Germinal center (tissue), 1 donor: ENCODE measurements at places on chromosomes 6 and 20.

DNA sequence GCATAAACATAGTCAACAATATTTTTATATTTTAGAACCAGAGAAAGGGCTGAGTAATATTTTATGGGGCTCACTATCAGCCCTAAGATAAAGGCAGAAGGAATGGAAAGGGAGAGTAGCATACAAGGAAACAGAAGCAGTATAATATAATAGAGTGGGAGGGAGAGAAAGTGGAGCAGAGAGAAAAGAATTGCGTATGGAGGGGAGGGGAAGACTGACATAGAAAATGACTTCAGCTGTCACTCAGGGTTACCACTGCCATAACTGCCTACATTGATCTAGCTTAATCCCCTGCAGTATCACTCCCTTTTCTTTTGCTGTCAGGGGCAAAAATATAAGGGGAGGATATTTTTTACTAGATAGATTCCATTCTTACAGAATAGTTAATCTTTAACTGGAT, 1133.5 kb upstream of the MAP3K7 start:
- no peak for DNase-seq

DNA sequence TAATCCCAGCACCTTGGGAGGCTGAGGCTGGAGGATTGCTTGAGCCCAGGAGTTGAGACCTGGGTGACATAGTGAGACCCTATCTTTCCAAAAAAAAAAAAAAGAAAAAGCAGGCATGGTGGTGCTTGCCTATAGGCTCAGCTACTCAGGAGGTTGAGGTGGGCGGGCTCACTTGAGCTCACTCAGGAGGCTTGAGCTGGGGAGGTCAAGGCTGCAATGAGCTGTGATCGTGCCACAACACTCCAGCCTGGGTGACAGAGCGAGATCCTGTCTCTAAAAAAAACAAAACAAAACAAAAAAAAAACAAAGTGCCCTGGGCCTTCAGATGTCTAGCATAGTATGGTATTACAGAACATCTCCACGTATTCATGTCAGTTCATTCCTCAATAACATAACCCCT, 42.9 kb downstream of the ZFAND3 start:
- DNase-seq = no peak

DNA sequence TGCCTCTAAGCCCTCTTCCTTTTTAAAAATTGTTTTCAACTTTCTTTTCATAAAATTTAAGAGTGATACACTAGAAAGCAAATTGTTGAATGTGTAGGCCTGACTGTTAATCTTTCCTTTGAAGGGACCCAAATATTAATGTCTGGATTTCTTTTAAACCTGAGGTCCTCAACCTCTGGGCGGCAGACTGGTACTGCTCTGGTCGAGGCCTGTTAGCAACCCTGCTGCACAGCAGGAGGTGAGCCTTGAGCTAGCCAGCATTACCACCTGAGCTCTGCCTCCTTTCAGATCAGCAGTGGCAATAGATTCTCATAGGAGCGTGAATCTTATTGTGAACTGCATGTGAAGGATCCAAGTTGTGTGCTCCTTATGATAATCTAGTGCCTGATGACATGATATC, 191.2 kb downstream of the MANEA start:
- DNase-seq = no peak

DNA sequence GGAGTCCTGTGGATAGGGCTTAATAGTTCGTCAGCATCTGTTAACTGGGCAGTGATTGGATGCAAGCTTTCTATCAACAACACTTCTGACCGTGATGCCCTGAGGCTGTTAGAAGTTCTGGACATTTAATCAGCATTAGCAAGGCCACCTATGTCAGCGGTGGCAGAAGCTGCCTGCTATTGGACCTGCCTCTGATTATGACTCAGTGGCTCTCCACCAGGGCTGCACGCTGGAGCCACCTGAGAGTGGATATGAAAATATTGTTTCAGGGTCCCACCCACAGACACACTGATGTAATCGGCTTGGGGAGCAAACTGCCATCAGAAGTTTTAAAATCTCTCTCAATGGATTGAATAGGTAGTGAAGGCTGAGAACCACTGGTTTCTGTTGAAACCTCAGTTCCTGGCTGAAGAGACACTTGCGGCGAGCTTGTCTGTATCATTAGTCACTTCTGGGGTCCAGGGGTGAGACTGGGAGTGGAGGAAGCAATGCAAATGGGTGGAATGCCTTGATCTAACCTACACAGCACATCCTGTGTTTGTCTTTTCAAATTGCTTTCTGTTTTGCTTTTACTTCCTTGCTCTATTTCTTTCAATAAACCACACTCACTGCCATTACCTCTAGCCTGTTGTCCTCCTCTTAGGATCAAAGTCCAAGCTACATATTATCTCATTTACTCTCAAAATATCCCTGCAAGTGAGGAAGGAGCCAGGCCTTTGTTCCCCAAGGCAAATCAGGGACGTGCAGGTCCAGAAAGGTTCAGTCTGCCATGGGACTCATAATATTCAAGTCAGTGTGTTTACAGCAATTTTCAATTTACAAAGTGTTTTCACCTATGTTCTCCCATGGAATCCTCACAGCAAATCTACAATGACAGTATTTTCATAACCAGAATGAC, 4.2 kb downstream of the CLIC5 start:
- peak; percentile 38 for DNase-seq

GRCh38 chr20:10297684-10298240, 79.1 kb downstream of the SNAP25 start:
- no peak for DNase-seq

DNA sequence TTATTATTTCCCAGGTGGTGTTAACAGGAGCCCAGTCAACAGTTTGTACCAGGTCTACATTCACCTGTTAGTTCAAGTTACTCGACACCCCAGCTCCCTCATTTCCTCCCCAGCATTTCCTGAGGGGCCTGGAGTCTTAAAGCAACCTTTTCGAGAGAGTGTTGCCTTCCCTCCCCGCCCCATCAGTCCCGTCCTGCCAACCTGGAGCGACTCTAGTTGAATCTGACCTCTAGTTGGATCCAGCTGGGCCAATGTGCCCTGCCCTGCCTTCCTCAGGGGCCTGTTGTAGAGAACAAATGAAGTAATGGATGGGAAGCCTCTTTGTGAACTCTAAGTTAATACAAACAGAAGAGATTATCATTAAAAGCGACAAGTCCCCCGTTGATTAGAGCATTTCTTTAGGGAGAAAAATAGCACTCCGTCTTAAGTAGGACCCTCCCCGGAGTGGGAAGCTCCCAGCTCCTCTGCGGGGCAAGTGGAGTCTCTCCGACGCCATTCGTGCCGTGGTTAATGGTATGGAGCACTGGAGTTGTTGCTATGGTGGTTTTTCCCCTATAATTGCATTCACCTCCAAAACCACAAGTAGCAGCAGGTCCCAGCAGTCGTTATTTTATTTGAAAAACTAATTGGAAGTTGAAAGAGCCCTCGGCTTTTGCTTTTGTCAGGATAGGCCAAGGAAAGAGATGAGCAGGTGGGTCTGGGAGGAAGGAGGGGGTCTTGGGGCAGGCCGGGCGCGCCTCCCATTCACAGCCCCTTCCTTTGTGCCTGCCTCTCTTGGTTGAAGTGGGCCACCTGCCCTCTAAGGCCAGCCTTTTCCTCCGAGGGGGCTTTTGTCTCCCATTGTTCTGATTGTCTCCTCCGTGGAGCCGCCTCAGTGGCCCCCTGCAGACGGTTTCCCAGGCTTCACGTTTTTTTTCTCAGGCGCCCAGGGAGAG, 16.1 kb downstream of the GHRH start:
- DNase-seq = no peak

DNA sequence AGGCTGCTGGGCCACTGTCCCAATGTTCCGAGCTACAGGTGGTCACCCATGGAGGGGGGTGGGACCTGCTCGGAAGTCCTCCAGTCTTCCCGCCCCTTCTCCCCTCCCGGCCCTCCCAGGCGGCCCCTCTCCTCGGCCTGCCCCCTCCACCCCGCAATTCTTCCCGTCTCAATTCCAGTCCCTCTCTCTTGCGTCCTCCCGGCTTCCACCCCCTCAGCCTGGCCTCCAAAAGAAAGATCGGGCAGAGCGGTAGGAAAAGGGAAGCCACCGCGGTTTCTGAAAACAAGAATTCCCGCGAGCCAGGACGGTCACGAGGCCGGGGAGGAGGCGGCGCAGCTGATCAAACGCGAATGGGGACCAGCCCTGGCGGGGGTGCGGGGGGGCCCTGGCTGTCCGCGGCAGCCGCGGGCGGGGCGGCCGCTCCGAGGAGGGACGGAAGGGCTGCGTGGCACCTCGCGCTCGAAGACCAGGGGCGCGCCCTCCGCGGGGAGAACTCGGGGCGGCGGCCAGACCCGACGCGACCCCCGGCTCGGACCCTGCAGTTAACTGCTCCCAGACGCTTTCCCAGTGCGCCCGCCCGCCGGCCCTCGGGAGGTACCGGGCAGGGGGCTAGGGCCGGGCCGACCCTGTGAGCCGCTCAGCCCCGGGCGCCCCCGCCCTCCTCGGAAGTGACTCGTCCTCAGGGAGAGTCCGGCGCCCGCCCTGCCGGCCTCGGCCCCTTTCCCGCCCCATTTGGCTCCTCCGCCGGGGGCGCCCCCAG, 1.0 kb downstream of the PXDC1 start:
- peak; percentile 27 for DNase-seq

DNA sequence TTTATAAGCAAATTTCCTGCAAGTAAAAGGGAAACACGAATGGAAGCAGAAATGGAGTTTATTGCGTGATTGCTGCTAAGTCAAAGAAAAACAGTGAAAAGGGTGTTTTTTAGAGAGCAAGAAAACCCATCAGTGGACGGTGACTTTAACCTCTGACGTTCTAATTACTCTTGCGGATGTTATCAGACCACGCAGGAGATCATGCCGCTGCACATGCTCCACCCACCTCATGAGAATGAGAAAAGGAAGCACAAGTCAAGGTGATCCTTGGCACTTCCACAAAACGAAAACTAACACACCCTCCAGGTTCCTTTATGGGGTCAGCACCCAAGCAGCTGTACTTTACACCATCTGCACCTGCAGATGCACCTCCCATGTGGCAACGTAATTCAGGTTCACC, 45.0 kb downstream of the LYRM4 start:
- DNase-seq = no peak

DNA sequence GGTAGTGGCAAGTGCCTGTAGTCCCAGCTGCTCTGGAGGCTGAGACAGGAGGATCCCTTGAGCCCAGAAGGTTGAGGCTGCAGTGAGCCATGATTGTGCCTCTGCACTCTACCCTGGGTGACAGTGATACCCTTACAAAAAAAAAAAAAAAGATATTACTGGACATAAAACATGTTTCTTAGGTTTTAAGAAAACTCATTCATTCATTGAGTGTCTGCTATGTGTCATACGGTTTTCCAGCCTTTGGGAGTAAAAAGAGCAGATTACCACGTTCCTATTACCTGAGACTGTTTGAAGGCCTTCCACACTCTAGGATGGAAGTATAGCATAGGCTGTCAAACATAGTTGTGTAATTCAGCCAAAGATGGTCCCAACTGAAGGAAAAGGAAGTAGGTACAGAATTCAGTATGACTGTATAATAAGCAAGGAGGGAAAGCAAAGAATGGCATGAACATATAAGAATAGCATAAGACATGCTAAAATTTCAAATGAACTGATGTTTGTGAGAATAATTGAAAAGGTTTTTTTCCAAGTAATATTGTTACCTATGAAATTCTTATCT, 22.0 kb downstream of the STXBP5 start:
- no peak for DNase-seq

GRCh38 chr6:293193-294174, 1.2 kb downstream of the DUSP22 start:
- no peak for DNase-seq

GRCh38 chr6:161270116-161270515, 3.7 kb downstream of the AGPAT4 start:
- no peak for DNase-seq

DNA sequence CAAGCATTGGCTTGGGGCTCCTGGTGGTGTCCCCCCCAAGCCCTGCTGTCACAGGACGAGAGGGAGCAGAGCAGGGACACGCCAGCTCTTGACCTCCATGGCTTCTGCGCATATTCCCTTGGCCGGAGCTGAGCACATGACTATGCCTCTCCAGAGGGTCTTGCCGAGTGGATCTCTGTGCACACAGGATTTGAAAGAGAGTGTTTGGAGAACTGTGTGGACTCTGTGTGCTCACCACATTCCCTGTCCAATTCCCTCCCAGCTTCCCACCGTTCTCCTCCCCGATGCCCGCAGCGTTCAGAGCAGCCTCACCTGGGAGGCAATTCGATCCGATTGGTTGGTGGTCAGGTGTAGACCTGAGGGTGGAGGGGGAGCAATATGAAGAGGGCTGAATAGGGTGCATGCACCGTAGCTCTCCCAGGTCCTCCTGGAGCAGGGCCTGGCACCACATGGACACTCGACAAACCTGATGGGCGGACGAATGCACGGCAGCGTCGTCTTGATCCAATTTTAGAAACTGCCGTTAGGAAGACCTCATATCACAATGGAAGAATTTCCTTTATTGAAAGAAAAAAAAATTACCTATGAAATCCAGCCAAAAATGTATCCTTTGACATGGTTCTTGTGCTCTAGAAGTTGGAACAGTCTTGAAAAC, 287.8 kb downstream of the CDH4 start:
- DNase-seq = no peak

DNA sequence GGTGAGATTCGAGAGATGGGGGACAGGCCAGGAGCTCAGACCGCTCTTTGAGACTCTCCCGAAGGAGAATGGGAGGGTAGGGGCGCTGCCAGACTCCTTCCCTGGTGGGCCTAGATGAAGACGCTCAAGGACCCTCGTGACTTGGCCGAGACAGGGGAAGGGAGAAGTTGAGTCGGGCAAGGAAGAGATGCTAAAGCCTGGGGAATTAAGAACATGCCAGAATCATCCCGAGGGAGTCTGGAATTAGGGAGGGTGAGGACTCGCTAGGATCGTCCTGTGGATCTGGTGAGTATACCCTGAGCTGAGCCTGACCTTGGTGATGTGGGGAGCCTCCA, 529 bp downstream of the UBE2C start:
- DNase-seq = no peak

DNA sequence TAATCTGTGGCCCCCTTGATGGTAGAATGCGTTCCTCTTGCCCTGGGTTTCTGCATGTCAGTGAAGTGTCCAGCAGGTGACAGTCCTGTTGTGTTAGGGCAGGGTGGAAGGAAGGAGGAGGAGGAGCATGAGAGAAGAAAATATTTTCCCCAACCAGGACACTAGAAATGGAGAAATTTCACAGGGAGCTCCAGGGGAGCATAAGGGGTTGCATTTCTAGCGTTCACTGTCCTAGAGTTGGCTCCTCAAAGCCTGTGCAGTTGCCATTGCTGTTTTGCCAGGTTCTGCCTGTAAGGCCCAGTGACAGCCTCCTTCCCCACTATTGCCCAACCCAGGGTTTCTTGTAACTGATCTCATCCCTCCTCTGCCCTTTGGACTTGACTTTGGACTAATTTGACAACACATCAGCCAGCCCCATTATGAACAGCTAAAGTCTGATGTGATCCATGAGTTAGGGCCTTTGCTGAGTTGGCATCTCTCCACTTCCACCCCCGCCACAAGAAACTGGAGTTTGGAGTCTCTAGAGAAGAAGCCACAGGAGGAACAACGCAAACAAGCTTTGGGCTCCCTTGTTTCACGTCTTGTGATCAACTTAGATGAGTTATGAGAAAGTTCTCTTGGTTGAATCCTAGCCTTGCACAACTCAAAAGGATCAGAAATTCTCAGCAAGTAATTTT, 14.0 kb upstream of the FAM50B start:
- no peak for DNase-seq

DNA sequence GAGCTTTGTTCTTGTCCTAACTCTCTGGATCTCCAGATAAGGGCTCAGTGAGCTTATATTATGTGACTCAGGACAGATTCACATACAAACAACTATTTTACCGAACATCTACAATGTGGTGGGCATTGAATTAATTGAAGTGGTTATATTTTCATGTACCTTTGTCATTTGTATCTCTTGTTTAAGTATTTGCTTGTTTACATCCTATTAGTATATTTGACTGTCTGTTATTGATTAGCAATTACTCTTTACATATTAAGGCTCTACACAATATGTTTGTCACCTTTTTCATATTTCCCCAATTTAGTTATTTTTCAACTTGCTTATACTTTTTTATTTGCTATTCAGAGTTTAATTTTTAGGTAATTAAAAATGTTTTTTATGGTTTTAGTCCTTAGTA, 222.4 kb downstream of the TFAP2C start:
- DNase-seq = no peak
